ENCODE measurements at places on chromosomes 1 and 21. TPM values are rescaled to one million over a fixed set of nuclear protein-coding genes. Genes with fewer than 3 reads are reported as not detected.

DNA sequence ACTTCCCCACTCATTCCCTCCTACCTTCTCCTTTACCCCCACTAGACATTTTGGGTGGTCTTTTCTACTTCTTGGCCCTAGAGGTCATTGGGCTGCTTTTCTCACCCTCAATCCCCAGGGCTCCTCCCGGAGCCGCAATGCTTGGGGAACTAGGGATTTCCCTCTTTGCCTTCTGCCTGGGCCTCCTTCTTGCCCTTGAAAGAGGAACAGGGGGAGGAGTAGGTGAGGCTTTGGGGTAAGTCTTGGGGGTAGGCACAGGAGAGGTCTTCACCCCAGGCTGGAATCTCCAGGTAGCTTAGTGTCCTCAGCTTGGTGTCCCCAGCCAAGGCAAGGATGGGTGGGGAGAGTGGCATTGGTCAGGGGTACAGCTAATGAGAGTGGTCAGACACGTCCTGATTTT is 56.2 kb upstream of the EPS8L3 start:
- no peak for DNase-seq

DNA sequence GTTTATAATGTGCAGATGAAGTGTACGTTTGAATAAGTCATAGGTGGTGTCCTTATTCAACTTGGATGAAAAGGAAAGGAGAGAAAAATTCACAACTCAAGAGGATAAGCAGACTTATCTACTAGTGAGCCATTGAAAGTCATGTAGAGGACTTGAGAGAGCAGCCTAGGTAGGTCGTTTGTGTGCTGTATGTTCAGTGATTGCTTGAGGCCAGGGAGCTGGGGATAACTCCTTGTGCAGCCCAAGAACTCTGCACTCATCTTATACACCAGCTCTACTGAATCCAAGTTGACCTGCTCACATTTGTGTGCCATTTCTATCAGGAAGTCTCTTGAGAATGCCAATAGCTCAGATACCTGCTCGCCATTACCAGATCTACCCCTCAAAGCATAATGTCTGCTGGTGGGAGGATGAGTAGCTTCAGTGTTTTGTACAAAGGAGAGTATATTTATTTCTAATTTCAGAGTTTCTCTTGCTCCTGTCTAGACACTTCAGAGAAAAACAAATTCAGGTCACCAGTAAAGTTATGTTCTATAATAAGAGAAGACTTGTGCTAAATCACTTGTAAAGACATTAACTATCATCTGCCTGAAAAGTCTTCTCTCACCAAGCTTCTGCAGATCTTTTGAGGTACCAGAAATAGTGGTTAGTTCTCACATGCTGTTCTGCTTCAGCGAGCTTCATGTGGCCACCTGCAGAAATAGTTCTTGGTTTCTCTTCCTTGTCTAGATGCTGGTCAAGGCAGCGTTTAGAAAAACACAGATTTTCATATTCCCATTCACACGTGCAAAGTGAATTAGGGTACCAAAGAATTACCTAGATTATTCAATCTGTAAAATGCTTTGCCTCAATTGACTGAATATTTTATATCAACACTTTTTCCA is 10.8 kb downstream of the S1PR1 start:
- DNase-seq, result no peak

DNA sequence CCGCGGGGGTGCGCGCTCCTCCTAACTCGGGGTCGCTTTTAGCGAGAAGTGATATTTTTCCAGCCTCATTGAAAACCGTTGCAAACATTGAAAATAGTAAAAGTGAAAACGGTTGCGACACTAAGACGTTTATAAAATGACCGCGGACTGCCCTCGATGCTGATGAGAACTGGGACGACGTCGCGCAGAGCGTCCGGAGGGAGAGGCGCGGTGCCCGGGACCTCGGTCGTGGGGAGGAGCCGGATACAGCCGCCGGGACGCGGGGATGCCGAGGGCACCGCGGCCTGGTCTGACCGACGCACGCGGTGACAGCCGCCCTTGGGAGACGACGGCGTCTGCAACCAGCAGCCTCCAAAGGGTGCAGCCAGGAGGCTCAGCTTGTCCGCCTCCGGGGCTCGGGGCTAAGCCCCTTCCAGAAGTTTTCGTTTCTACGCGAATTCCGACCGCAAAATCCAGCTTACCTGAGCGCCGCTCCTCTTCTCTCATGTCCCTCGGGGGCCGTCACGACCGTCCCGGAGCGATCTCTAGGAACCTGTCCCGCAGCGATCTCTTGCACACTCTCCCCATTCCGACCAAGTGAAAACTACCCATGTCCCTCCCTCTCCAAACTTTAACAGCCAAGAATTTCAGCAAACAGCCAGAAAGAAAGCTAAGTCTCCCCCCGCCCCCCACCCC is 144.4 kb upstream of the ETS2 start:
- DNase-seq, result peak; percentile 12

GRCh38 chr1:209993061-209993830 is 55.2 kb downstream of the SYT14 start:
- no peak for DNase-seq

DNA sequence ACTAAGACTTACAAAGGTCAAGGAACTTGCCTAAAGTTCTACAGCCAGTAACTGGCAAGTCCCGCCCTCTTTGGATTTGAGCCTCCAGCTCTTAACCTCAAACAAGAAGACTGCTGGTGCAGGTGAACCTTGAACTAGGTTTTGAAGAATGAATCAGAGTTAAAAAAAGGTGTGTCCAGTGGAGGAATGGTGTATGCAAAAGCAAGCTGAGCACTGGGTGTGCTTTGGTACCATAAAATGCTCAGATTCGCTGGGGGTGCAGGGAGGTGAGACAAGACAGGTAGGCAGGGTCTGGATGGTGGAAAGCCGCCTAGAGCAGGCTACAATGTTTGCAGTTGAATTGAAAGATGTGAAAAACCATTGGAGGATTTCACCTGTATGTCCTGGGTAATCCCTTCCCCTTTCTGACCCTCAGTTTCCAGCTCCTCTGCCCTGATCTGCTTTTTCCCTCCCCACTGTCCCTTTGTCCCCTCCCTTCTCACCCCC is 39.8 kb downstream of the FOXD2 start:
- DNase-seq, result peak; percentile 88

DNA sequence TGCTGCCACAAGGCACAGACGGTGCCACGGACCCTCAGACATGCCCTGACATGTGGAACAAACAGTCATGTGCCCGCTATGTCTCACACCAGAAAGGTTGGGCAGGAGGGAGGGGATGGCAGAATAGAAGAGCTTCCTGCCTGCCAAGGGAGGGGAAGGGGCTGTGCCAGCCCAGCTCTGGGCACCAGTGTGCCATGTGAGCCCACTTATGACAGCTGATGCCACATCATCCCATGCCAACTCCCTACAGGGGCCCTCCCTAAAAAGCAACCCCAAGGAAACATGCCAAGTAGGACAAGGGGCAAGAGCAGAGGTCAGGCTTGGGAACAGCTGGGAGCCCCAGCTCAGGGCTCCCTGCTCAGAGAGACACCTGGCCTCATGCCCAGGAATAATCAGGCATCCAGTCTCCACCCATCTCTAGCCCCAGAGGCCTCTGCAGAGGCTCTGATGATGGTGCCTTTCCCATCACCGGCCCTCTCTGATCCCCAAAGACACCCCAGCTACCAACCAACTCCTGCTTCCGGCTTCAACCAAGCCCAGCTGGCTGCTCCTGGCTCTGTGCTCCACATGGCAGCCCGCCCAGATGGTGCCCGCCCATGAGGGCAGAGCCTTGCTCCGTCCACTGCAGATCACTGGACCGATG is 10.3 kb downstream of the ADGRB2 start:
- DNase-seq, result no peak

- no peak for DNase-seq
Measured at GRCh38 chr1:152565115-152565514, 1.5 kb downstream of the LCE3E start.

DNA sequence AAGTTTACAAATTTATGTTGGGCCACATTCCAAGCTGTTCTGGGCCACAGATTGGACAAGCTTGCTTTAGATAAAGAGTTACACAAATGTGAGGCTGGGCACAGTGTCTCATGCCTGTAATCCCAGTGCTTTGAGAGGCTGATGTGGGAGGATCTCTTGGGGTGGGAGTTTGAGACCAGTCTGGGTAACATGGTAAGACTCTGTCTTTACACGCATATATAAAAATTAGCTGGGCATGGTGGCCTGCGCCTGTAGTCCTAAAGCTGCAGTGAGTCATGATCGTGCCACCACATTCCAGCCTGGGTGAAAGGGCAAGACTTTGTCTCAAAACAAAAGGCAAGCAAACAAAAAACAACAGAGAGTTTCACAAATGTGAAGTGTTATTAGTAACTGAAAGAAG is 5.9 kb upstream of the VCAM1 start:
- no peak for DNase-seq

The S100A7 gene
- not detected for total RNA-seq

The HES4 gene
- 53.8 TPM for total RNA-seq

The CATSPERE gene
- 0.14 TPM for total RNA-seq

The FOXD2 gene
- total RNA-seq, result 4.6 TPM
